CD4-positive, alpha-beta T cell treated with Interleukin-4 for 4 hours (primary cell): ENCODE measurements at places on chromosomes 7 and 10.

DNA sequence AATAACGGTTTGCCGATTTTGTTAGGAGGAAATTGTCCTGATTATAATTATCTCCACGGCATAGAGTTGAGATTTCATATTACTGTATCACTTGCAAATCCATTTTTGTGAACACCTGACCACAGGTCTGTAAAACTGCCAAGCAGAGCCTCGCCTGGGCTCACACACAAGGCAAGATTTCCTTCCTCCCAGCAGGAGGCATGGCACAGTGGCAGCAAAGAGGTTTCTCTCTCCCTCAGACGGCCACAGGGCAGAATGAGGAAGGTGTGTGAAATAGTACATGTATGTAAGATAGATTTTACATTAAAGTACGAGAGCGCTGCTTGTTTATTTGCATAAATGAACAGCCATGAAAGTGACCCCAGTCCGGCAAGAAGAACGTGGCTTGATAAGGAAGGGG lies 130.1 kb downstream of the CELF2 start:
- no peak for DNase-seq

GRCh38 chr7:143407287-143408251 lies 1.1 kb downstream of the EPHA1 start:
- DNase-seq = peak; percentile 60

- DNase-seq = no peak
Measured at GRCh38 chr10:45380903-45381620, 7.0 kb downstream of the ALOX5 start.

DNA sequence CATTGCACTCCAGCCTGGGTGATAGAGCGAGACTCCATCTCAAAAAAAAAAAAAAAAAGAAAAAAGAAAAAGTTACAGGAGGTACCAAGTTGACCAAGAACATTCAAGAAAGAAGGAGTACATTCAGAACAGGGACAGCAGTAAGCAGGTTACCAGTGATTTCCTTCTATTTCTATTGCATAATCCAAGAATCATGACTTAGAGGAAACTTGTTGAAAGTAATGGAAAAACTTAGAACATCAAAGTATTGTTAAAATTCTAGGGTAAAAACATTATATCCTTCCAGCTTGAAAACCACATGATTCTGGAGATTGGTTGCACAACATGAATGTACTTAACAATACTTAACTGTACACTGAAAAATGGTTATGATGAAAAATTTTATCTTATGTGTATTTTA lies 25.2 kb downstream of the RAPGEF5 start:
- no peak for DNase-seq

DNA sequence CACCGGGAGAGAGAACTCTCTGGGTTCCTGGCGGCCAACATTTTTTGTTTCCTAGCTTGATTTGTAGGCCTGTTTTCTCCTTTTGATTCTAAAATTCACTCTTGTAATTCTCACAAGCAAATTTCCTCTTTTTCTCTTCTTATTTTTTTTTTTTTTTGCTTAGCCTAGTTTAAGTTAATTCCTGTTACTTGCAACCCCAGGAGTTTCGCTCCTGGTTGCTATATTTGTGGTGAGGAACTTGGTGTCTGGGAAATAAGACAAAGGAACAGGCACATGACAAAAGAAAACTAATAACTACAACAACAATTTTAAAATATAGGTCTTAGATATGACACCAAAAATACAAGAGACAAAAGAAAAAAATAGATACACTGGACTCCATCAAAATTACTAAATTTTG lies 6.7 kb downstream of the AOAH start:
- DNase-seq = no peak
